ENCODE measurements at places on chromosomes 1 and 21.
A peak's percentile ranks its signal among the peaks of the same experiment; 100 is the strongest.

GRCh38 chr1:48817505-48818114 is 40.9 kb upstream of the BEND5 start:
- no peak for DNase-seq

DNA sequence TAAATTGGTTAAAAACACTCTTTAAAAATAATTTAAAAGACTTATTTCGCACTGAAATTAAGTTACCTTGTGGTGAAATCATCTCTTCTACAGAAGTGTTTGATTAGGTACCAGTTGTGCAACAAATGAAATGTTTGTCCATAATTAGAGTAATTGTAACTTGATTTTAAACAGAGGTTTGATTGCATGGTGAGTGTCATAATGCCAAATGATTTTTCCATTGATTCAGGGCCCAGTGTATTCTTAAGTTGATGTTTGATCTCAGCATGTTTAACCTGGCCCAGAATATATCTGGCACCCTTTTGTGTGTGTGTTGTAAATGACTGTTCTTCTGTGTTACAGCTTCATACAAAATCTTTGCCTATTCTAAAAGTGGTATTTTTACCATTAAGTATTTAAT is 28.5 kb downstream of the LRRC8B start:
- DNase-seq = no peak

- peak; percentile 36 for DNase-seq
Measured at GRCh38 chr21:44423312-44423821, 31.9 kb upstream of the LRRC3 start.

- no peak for DNase-seq
Measured at GRCh38 chr1:48777219-48777895, 666 bp upstream of the BEND5 start.

- DNase-seq = no peak
Measured at GRCh38 chr1:228242409-228242808, 34.6 kb downstream of the OBSCN start.

DNA sequence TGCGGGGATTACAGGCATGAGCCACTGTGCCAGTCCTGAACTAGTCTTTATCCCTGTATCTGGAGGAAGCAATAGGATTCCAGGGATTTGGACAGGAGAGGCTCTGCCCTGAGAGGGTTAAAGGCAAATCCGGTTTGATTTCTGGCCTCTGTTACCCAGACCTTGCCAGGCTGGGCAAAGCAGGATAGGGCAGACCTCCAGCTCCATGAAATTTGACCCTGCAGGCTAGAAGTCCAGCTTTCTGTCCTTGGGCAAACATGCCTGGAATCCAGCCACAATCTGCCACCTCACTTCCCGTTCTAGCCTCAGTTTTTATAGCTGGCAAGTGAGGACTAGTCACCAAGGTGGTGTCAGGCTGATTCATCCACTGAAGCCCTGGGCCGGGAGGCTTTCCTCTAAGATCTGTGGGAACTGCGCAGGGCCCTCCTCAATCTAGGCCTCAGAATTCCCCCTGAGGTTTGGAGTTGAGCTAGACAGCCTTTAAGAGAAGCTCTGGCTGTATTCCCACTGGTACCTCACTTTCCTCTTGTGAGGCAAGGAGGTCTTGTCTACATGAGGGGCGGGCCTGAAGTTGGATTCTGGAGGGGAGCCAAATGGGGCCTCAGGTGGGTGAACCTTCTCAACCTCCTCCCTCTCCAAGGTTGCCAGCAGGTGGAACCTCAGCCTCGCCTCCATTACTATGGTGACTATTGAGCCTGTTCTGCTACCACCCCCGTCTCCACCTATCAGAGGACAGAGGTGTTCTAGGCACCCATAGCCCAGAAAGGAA is 7.0 kb upstream of the P3R3URF start:
- DNase-seq = peak; percentile 76

DNA sequence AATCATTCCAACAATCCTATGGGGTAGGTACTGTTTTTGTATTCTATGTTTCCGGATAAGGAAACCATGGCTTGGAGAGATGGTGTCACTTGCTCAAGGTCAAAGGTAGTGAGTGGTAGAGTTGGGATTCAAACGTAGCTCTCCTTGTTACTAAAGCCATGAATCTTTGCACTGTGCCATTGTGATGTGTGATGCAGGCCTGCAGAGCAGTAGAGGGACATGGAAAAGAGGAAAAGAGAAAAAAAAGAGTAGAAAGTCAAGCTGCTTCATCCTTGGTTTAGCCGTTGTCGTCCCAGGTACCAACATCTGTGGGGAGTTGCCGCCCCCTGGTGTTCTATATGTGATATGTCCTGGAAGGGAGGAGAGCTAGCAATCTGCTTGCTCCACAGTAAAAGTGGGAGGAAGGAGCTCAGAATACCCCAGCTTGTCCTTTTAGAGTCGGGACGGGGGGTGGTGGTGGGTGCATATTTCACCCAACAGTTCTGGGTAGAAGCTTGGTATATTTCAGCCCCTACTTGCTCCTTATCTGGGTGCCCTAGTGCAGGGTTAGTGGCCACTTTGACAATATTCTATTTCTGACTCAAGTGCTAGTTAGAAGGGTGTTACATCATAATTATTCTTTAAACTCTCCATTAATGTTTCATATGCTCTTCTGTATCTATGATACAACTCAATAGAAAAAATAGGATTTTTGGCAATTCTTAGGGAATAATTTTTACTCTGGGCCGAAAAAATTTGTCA is 98.4 kb downstream of the EBNA1BP2 start:
- DNase-seq = peak; percentile 71

GRCh38 chr1:102535829-102536505 is 539.2 kb upstream of the OLFM3 start:
- no peak for DNase-seq

GRCh38 chr1:208153386-208153785 is 90.8 kb downstream of the PLXNA2 start:
- DNase-seq = no peak

DNA sequence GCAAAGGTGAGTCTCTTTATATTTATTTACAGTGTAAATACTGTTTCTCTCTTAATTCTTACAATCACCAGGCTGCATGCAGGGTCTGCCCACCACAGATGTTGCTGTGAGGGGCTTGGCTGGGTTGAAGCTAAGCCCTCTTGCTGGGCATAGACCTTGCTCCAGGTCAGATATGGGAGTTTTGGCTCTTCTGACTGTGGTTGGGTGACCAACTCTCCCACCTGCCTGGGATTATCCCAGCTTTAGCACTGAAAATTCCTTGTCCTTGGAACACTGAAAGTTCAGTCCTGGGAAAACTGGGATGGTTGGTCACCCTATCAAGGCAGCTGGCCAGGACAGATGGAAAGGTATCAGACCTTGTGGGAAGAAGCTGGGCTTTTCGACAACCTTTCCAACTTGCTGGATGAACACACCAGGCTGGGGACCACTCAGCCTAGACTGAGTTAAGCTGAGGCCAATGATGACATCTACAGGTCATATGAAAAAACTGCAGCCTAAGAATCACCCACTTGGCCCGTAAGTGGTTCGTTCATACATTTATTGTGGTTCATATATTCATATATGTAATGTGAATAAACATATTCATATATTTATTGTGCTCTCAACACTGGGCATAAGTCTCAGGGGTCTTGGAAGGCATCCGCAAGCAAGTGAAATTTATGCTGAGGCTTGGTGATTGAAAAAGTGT is 26.6 kb upstream of the HPDL start:
- DNase-seq = peak; percentile 52

DNA sequence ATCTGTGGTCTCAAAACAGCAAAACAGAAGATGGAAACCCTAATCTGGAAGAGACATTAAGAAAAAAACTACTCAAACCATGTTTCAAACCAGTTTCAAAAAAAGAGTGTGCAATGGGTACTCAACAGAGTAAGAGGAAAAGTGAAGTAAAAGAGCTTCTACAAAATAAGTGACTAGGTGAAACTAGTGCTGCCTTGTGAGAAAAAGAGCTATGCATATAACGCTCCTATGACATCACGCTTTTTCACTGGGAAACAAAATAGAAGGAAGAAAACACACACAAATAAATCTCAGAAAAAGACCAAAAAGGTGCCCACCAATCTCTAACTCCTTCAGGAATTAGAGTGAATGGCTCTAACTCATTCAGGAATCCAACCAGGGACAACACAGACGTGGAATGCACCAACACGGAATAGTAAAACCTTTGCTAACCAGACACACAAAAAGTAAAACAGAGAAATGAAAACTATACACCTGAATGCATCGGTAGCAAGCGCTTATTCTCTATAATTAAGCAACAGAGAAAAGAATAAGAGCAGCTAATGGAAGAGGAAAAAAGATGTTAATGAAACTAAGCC is 1.3 kb downstream of the FOXJ3 start:
- DNase-seq = no peak

Data from SJSA1 (cell line).